Stimulated activated CD4-positive, alpha-beta T cell treated with anti-CD3 and anti-CD28 coated beads, Interleukin-2, amount 100 ng/mL, for 24 hours (primary cell): ENCODE measurements at places on chromosomes 1 and 21.

GRCh38 chr1:230459465-230459864 is 33.3 kb upstream of the PGBD5 start:
- DNase-seq, result no peak

DNA sequence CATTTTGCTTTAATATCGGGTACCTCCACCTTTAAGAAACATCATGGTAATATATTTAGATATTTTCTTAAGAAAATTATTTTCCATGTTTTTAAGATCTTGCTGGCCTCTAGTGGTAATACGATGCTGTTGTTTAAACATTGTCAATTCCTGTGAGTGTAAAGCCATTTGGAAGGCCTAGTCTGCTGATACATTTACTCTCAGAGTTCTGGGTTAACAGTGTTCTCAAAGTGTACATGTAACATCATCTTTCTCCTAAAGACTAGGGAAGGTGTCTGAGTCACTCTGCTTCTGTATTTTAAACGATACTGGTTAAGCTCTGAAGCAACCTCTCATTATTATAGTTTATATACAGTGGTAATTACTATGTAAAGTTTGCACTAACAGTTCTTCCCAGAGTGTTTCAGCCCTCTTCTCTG is 189.1 kb downstream of the RASAL2 start:
- no peak for DNase-seq

DNA sequence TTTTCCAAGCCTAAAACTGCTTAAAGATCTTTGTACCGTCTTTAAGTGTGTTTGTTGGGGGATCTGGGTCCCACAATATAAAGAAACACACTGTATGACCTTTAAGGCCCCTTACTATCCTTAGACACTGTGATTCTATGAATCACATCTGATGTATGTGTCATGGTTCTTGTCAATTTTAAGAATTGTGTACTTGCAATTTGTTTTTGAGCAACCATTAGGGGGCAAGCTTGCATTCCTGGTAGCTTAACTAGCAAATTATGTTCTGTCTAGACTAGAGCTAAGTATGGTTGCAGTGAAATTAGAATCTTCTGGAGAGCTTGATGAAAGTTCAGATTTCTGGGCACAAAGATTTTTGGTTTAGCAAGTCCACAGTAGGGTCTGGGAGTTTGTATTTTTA is 219.5 kb downstream of the TPR start:
- DNase-seq, result no peak

DNA sequence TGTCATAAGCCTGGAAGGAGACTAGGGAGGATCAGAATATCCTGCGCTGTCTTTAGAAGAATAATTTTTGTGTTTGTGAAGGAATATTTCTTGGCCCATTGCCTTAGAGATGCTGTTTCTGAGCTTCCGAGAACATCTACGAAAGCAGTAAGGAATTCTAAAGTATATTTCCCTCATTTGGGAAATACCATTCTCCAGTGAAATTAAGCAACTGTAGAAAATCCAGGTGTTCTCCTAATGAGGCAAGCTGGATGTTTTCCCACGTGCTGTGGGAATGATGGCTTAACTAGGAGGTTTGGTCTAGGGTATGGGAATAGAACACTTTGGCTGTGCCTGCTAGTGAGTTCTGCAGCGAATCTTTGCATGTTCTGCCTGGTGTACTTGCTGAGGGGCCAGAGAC is 168.9 kb upstream of the KIAA0040 start:
- no peak for DNase-seq

DNA sequence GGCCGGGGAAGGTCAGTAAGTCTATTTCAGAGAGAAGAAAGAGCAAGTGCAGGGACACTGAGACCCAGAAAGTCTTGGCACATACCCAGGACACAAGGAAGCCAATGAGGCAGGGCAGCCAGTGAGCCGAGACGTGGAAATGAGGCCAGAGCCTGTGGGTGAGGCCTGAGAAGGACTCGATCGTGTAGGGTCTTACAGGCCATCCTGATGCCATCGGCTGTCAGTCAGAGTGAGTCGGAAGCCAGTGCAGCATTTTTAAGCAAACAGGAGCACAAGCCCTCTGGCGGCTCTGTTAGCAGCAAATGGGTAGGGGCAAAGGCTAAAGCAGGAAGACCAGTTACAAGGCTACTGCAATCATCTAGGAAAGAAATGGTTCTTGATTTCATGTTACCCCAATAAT is 6.1 kb upstream of the GJB3 start:
- DNase-seq, result no peak

- DNase-seq, result no peak
Observed at GRCh38 chr1:185957441-185958363, 223.5 kb downstream of the HMCN1 start.

GRCh38 chr1:159823406-159823805 is 3.3 kb upstream of the SLAMF8 start:
- no peak for DNase-seq

DNA sequence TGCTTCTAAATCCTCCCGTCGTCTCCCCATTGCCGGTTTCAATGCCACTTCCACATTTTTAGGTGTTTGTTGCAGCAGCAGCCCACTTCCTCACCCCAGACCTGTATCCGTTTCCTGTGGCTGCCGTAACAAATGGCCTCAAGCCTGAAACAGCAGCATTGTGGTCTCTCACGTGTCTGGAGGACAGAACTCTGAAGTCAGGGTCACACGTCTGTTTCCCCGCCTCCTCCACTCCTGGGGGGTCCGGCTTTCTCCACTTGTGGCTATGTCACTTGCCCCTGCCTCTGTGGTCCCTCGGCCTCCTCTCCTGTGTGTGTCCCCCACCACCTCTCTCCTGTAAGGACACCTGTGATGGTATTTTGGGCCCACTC is 21.8 kb downstream of the TRPM2 start:
- no peak for DNase-seq

GRCh38 chr1:42089246-42089645 is 64.0 kb upstream of the GUCA2B start:
- DNase-seq, result no peak

GRCh38 chr1:244361764-244362473 is 89.8 kb downstream of the ADSS2 start:
- DNase-seq, result no peak

DNA sequence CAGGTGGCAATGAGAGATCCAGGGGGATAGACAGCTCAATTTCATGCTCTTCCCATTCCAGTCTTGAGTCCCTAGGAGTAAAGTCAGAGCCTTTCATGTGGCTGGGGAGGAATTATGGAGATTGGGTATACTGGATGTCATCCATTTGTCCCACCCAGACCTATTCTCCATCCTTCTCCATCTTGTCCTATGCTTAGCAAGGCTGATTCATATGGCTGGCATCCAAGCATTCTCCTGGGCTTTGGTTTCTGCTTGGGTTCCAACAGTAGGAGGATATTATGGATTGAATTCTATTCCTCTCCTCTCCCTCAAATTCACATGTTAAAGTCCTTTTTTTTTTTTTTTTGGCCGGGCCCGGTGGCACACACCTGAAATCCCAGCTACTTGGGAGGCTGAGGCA is 3.8 kb upstream of the CDC20 start:
- DNase-seq, result no peak

- no peak for DNase-seq
Observed at GRCh38 chr1:173052681-173053196, 2.0 kb upstream of the TNFSF18 start.

DNA sequence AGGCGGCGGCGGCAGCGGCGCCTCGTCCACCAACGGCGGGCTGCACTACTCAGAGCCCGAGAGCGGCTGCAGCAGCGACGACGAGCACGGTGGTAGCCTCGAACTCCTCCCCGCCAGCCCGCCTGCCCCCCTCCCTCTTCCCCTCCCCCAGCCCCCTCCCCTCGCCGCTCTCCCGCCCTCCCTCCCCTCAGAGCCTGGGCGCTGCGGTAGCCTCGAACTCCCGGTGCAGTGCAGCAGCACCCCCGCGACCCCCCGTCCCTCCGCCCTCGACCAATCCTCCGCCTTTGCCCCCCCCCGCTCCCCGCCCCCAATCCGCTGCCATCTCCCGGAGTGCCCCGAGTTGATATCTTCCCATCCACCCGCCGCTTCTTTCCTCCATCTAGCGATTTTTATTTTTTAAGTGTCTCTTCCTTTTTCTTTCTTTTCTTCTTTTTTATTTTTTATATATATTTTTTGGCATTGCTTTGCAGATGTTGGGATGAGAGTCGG is 516 bp downstream of the RCOR3 start:
- DNase-seq, result peak; percentile 57
